ENCODE measurements at places on chromosomes 4 and X.

DNA sequence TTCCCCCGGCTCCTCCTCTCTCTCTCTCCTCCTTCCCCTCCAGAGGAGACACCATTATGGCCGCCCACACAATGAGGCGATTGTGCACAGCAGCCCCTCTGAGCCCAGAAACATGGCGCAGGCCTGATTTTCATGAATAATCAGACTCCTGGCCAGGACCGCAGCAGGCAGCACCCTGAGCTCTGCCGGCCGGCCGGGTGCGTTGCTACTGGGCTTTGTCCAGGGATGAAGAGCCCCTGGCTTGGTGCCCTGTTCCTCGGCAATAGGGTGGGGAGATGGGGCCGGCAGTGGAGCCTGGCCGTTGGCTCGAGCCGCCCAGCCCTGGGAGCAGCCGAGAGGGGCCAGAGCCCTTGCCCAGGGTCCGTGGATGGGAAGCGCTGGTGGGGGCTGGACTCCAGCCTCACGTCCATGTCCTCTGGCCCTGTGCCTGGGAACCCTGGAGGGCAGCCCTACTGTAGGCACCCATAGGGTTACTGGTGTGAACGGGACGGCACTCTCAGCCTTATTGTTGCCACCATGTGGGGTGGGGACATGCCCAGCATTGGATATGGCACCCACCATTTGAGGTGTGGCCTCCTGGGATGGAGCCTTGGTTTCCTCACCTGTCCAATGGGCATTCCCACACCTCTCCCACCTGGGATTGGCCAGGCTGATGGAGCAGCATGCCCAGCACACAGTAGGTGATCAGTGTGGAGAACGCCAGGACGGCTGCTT is 103.0 kb downstream of the SORCS2 start:
- DNase-seq, result no peak

DNA sequence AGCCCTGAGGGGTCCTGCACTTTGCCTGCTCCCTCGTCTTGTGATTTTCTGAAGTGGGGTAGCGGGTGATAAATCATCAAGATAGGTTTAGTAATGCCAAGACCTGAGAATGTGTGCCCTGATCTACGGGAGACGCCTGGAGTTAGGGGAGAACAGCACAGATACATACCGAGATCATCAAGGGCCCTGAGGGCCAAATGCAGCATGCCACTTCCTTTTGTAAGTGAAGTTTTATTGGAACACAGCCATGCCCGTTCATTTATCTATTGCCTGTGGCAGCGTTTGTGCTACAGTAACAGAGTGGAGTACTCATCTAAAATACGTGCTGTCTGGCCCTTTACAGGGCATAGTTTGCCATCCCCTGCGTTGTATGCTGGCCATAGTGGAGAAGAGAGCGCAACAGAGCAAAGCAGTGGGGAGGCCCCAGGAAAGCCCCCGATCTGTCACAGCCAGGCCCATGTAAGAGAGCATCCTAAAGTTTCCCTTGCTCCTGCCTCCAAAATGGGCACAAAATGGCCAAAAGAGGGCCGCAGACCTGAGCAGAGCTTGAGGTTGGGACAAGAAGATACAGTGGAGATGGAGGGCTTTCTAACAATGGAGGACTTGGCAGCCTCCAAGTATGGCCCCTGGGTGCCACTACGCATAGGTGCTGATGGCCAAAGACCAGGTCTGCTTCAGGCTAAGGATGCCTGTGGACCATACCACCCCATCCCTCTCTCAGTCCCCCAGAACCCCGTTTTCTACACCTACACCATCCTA is 167.0 kb downstream of the SMIM20 start:
- DNase-seq, result no peak

- DNase-seq, result no peak
Observed at GRCh38 chrX:131827935-131828334, 195.2 kb upstream of the STK26 start.

GRCh38 chr4:68152411-68152810 is 22.7 kb upstream of the TMPRSS11F start:
- no peak for DNase-seq

DNA sequence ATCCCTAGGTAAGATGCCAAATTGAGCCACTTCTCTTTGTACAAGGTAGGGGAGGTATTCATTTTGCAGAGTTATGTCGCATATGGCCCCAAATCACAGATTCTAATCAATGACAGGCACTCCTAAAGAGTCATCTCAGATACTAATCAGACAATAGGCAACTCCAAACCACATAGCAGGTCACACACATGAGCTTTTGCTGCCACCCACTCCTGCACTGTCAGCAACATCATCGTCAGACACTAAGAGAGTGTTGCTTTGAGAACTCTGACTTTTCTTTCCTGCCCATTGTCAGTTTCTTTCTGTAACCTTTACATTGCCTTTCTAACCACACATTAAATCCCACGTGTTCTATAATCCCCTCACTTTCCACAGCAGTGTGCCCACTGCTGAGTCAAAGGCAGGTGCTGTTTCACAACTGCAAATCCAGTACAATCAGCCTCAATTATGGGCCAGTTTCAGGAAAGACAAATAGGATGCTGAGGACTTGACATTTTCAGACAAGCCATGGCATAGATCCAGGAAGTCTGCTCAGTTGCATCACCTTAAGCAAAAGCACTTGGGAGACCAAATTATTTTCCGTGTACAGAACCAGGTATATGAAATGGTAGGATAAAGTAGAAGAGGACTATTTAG is 23.5 kb downstream of the TMEM31 start:
- no peak for DNase-seq

GRCh38 chr4:130675266-130675665 is 1579.3 kb downstream of the C4orf33 start:
- DNase-seq, result peak; percentile 21

DNA sequence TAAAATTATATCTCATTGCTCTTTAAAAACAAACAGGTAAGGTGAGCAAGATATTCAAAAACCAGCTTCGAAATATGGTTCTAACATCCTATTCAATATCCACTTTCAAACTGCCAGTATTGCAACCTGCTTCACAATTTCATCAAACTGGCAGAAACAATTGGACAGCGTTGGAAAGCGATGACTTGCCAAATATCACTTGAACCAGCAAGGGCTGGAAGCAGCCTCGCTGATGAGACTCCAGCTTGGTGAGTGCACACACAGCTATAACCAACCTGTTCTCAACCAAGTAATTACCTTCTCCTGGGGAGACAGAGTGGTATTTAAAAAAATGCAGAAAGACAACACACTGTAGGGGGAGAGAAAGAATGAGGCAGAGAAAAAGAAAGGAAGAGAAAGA is 155.8 kb upstream of the RAI2 start:
- DNase-seq, result no peak

DNA sequence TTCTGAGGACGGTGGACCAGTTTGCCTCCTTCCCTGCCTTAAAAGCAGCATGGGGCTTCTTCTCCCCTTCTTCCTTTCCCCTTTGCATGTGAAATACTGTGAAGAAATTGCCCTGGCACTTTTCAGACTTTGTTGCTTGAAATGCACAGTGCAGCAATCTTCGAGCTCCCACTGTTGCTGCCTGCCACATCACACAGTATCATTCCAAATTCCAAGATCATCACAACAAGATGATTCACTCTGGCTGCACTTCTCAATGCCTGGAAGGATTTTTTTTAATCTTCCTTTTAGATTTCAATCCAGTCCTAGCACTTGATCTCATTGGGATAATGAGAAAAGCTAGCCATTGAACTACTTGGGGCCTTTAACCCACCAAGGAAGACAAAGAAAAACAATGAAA is 255.3 kb downstream of the RAPGEF2 start:
- DNase-seq, result no peak

All from NCI-H748 treated with DMSO at 0.1 percent for 48 hours (cell line).